NCI-H2081 treated with DMSO at 0.1 percent for 48 hours (cell line): ENCODE measurements at places on chromosomes 6 and 20.

DNA sequence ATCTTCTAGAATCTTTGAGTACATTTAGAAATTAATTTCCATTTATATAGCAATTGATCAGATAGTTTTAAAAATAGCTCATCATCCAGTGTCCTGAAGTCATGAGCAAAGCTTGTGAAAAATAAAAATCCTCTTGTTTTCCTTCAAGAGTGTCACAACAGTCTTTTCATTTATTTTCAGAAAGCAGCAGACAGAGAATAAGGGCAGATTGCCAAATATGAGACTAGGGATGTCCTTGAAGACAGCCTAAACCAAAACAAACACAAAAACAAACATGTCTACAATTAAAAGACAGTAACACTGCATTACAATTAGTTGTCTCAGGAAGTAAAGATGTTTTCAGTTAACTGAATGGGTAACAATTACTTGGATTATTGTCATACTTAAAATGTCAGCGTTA lies 682.8 kb downstream of the TFAP2A start:
- DNase-seq = no peak

GRCh38 chr6:166603043-166603690 lies 16.7 kb upstream of the RAMACL start:
- DNase-seq = no peak

DNA sequence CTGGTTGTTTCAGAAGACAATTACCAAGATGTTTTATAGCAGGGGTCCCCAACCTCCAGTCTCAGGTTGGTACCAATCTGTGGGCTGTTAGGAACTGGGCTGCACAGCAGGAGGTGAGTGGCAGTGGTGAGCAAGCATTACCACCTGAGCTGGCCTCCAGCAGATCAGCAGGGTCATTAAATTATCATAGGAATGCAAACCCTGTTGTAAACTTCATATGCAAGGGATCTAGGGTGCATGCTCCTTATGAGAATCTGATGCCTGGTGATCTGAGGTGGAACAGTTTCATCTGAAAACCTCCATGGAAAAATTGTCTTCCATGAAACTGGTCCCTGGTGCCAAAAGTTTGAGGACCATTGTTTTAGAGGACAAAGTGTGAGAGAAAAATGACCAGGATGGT lies 240.6 kb downstream of the GRM1 start:
- no peak for DNase-seq

- no peak for DNase-seq
Observed at GRCh38 chr6:39079197-39080125, 30.9 kb downstream of the GLP1R start.

DNA sequence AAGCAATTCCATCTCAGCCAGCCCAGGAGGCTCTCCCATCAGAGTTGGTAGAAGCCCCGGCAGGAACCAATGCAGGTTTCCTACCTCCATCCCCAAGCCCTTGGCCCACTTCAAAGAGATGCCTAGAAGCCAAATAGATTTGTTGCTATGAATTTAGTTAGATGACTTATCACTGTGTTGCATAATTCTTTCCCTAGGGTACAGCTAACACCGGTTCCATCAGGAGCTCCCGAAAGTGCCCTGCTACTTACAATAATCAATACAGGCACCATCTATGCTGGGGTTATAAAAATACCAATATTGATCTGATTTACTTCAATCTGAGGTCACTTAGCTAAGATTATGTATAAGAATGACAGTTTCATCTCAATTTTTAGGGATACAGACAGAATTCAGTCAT lies 113.0 kb downstream of the MAP7 start:
- DNase-seq = no peak

- DNase-seq = no peak
Observed at GRCh38 chr20:47708953-47709833, 76.1 kb downstream of the SULF2 start.

GRCh38 chr6:109298605-109299264 lies 83.5 kb downstream of the CD164 start:
- DNase-seq = no peak

GRCh38 chr20:39983183-39983582 lies 705.9 kb downstream of the MAFB start:
- DNase-seq = no peak

- no peak for DNase-seq
Observed at GRCh38 chr6:132142308-132142707, 191.1 kb upstream of the CCN2 start.

GRCh38 chr6:8029243-8029870 lies 34.8 kb downstream of the BLOC1S5 start:
- DNase-seq = no peak

GRCh38 chr6:35318196-35319171 lies 20.9 kb downstream of the DEF6 start:
- DNase-seq = no peak

DNA sequence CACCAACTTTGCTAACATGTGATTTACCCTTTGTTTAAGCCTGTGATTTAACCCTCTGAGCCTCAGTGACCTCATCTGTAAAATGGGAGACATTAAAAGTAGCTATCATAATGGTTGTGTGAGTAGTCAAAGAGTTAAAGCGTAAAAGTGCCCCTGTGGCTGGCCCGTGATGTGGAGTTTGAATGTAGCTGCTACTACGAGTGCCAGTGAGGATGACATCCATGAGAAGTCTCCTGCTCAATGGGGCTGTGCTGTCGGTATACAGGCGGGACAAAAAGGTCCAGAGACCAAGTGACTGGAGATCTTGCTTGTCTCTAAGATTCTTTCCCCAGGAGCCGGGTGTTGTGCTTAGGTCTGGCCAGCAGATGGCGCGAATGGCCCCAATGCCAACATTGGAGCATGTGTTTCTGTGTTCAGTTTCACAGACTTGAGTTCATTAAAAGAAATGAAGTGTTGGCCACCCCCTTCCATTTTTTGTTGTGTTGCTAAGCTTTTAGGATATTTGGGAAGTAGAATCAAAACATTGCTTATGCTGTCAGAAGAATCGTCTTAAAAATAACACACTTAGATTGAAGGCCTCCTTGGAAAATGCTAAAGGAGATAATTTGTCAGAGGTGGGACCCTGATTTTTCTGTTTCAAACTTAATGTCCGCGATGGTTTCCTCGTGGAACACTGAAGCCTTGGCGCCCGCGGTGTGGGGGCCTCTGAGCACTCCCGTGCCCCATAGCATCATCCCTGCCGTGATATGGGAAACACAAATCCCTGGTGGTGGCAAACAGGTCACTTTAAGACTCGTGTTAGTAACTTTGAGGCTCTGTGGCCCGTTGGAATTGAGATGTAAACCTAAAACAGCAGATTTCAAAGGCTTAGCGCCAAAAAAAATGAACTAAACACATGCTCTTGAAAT lies 9.3 kb upstream of the RBM38 start:
- no peak for DNase-seq

GRCh38 chr6:7832904-7833750 lies 77.5 kb downstream of the TXNDC5 start:
- DNase-seq = no peak

GRCh38 chr6:170177772-170178560 lies 112.9 kb downstream of the DLL1 start:
- no peak for DNase-seq

DNA sequence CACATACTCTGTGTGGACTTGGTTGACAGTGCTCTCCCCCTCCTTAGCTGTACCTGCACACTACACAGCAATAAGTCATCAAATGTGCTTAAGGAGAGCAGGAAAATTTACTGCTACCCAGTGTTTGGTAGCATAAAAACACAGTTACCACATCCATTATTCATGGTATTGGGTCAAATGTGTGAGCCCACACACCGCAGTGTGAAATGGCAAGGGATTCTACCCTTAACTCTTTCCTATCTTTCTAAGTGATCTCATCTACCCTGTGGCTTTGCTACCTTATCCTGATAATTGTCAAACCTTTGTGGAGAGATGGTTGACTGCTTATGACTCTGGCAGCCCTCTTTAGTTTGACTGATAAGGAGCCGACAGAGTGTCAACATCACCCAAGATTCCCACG lies 47.6 kb downstream of the STX11 start:
- DNase-seq = no peak

- no peak for DNase-seq
Observed at GRCh38 chr6:5999688-6000608, 6.8 kb downstream of the NRN1 start.

- DNase-seq = no peak
Observed at GRCh38 chr20:37651932-37652331, 41.9 kb upstream of the CTNNBL1 start.

DNA sequence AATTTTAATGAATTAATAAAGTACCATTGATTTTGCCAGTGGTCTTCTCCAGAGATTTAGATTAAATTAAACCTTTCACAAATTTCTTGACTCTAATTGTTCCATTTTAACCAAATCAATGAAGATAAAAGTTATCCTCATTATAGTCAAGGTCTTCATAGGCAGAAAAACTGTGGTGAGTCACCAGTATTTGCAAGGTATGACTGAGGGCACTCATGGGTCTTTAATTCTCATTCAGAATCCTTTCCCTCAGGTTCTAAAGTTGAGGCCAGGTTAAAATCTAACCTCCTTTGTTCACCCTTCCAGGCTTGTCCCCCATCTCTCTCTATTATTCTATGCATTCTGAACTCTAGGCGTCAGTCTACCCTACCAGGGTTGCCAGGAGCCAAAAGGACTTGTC lies 93.9 kb downstream of the JAG1 start:
- DNase-seq = no peak

GRCh38 chr6:166704171-166704570 lies 77.1 kb upstream of the RPS6KA2 start:
- DNase-seq = no peak

- DNase-seq = no peak
Observed at GRCh38 chr6:9173229-9173628, 737.9 kb upstream of the SLC35B3 start.

GRCh38 chr6:138991206-138991605 lies 3.2 kb upstream of the REPS1 start:
- DNase-seq = no peak

- DNase-seq = no peak
Observed at GRCh38 chr6:38703949-38704590, 1.1 kb upstream of the GLO1 start.

DNA sequence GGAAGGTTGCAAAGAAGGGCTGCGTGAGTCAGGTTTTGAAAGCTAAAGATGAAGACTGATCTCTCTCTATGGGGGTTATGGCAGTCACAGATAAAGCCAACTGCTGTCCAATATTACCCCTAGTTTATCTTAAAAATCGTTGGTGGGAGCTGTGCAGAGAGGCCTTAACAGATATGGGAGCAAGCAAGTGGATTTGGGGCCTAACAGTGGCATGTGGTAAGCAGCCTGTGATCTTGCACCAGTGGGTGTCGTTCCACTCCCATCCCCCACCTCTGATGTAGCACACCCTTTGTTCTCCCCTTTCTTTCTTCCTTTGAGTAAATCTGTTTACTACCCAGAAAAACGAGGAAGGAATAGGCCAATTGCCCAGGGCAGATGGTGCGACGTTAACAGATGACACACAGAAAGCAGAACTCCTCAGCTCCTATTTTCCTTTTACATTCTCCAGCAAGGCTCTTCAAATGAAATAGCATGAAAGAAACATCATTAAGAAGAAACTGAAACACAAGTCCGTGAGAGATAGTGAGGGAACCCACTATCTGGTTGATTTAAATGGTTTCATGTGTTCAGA lies 274.1 kb upstream of the CITED2 start:
- DNase-seq = no peak

DNA sequence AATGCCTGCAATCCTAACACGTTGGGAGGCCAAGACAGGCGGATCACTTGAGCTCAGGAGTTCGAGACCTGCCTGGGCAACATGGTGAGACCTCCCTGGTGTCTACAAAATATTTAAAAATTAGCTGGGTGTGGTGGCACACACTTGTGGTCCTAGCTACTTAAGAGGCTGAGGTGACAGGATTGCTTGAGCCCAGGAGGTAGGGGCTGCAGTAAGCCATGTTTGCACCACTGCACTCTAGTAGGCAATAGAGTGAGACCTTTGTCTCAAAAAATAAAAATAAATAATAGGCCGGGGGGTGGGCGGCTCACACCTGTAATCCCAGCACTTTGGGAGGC lies 18.3 kb upstream of the RIPOR3 start:
- no peak for DNase-seq

- no peak for DNase-seq
Observed at GRCh38 chr6:33212857-33213165, 4.5 kb downstream of the RING1 start.

- no peak for DNase-seq
Observed at GRCh38 chr6:91523511-91523910, 936.6 kb upstream of the MAP3K7 start.

GRCh38 chr6:161327360-161327953 lies 53.6 kb upstream of the AGPAT4 start:
- DNase-seq = no peak

- no peak for DNase-seq
Observed at GRCh38 chr20:9408422-9409300, 105.7 kb upstream of the LAMP5 start.

DNA sequence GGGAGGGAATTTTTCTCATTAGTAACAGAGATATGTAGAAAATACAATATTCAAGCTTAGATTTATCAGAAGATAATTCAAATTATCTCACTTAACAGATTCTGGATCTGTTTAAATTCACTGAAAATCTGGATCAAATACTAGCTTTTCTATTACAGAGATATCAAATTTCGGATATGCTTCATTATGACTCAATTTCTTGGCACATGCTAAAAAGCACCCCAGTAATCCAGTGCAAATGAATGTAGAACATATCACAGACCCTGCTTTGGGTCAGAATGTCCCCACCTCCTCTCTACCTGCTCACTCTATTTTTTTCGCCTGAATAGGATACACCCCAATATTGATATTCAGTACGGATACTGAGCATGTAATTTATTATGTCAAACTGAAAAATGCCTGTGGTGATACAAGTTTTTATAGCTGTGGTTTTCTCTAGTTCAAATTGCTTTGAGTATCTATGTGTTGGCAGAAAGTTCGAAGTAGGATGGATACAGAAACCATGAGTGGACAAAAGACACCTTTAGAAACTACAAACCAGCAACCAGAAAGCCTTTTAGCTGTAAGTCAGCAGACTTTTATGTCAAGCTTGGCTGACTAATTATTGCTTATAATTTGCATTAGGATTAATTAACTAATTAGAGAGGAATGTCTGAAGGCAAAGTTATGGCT lies 290.0 kb downstream of the TFAP2B start:
- no peak for DNase-seq

DNA sequence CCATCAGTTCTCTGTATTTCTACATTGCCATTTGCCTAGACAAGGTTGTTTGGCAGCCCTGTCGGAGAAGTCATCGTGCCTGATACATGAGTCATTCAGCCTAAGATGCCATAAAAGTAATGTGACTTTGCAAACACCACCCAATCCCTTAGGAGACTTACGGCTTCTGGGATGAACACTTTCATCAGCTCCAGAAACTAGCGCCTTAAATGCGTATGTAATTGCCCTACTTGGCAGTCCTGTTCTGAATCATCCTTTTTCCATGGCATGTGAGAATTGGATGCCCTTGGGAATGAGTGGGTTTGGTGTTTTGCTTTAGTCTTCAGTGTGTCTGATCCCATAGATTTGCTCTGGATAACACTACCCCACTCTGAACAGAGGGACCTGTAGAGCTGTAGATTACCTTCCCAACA lies 158.5 kb downstream of the SASH1 start:
- DNase-seq = no peak
